DND-41 (cell line): ENCODE measurements at places on chromosomes 11 and 22.

GRCh38 chr11:107427569-107428180 is 29.9 kb downstream of the CWF19L2 start:
- DNase-seq = no peak

DNA sequence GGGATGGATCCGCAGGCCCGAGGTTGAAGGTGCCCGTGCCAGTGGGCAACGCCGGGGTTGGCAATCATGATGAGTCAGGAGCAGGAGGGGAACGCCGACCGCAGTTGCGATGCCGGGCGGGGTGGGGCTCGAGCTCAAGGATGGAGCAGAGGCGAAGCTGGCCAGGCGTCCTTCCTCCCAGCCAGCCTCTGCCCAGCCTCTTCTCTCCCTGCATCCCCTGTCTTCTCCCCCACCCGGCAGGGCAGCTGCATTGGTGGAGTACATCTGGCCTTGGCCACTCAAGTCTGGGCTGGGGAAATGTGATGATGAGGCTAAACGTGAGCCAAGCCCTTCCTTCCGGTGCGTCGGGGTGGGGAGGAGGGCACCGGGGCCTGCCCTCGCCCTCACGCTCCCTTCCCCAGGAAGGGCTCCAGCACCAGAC is 3.9 kb downstream of the IFITM10 start:
- DNase-seq = no peak

- no peak for DNase-seq
Observed at GRCh38 chr22:18088825-18089568, 11.2 kb downstream of the PEX26 start.

DNA sequence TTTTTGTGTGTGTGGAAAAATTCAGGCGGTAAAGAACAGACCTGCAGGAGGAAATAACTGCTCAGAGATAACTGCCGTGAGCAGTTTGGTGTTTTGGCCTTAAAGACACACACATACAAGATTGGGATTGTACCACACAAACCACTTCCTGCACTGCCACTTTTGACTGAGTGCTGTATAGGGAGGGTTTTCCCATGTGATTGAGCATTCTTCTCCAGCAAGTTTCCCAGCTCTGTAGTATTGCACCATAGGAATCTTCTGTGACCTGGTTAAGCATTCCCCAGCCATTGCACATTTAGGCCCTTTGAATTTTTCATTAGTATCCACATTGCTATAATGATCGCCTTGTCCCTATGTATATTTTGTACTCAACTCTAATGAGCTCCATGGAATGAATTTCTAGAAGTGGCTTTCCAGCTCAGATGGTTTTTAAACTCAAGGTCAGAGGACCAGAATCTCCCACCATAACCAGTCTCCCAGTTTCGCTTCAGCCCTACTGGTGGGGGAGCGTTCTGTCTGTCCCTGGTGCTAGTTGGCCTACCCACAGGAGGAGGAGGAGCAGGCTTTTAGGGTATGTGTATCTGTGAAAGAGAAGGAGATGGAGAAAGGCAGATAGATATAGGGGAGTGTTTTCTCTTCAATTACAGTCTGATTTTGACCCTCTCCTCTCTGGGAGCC is 9.3 kb downstream of the CD82 start:
- DNase-seq = peak; percentile 78

- DNase-seq = no peak
Observed at GRCh38 chr22:29700206-29700899, 19.4 kb upstream of the CABP7 start.

- DNase-seq = no peak
Observed at GRCh38 chr22:50516068-50516467, 8.0 kb downstream of the NCAPH2 start.

GRCh38 chr11:134409552-134410429 is 2.3 kb downstream of the B3GAT1 start:
- no peak for DNase-seq

- no peak for DNase-seq
Observed at GRCh38 chr11:117693344-117693743, 103.7 kb downstream of the DSCAML1 start.

- DNase-seq = no peak
Observed at GRCh38 chr11:31817054-31817620, 6.0 kb upstream of the PAX6 start.

DNA sequence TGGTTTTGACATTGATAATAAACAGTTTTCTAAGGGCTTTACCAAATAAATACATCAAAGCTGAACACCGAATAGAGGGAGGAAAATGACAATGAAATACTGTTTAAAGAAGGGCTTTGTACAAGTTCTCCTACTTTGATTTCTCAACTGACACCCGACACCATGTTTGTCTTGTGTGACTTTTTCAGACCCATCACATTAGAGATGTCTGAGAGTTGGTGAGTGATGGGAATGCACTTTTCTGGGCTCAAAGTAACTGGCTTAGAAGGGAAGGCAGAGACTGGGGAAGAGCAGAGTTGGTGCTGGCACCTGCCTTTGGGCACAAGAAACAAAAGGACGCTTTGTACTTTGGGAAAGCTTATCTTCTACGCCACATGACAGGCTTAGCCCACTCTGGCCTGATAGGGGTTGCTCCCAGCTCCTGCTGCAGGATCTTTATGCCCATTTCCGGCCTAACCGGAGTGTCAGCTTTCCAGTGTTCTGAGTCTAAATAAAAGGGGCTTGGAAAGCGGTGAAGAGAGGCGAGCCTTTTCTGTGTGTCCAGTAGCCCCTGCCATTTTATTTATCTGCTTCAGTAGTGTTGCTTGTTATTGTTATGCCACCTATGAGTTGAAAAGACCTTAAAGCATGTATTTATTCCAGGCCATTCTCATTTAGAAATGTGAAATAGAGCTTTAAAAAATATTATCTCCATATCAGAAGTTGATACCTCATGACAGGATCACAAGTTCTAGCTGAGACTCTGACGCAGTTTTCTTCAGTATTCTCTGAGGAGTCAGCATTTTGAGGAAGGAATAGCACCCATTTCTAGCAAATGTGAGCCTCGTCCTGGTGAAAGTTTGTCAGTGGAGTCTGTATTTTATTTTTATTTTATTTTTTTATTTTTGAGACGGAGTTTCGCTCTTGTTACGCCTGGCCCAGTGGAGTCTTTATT is 24.2 kb downstream of the KREMEN1 start:
- DNase-seq = no peak

GRCh38 chr11:94185416-94186084 is 56.9 kb downstream of the PANX1 start:
- DNase-seq = no peak

DNA sequence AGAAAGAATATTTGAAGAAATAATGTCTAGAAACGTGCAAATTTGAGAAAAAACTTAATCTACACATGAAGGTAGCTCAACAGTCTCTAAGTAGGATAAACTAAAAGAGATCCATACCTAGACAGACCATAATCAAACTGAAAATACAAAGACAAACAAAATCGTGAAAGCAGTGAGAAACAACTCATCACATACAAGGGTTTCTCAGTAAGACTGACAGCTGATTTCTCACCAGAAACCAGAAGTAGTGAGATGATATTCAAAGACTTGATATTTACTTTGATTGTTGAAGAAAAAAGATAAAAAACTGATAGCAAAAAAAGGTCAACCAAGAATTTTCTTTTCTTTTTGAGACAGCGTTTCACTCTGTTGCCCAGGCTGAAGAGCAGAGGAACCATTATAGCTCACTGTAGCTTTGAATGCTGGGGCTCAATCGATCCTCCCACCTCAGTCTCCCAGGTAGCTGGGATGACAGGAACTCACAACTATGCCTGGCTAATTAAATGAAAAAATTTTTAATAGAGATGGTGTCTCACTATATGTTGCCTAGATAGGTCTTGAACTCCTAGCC is 17.4 kb downstream of the NPAT start:
- DNase-seq = no peak

DNA sequence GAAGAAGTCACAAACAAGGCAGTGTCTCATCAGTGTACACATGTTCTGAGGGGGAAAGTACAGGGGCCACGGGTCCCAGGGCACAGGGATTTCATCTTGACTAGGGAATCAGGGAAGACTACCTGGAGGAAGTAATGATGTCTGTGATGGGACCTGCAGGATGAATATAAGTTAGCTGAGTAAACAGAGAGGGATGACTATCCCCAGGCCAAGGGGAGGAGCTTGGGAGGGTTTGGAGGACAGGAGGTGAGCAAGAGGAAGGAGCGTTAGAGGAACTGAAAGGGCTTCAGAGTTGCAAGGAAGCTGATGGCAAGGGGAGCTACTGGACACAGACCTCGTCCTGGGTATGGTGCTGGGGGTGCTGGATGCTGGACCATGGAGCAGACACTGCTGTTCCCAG is 56.4 kb downstream of the TRAF6 start:
- no peak for DNase-seq

DNA sequence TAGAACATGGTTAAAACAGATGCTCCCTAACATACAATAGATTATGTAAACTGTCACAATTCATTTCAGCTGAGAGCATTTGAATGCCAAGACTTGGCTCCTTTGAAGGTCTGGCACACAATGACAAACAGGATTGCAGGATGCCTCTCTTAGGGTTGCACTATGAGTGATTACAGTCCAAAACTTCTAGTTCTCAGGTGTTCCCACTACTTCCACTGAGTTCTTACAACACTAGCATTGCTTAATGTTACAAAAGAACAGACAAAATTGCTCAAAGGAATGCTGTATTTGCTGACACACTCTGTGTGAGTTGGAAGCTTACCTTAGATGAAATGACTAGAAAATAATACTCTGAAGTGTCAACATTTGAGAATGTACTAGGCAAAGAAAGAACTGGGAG is 2413.8 kb upstream of the RAG2 start:
- no peak for DNase-seq

GRCh38 chr11:126888115-126888712 is 112.4 kb downstream of the KIRREL3 start:
- DNase-seq = peak; percentile 24

- DNase-seq = no peak
Observed at GRCh38 chr11:79461666-79462645, 21.1 kb upstream of the TENM4 start.

DNA sequence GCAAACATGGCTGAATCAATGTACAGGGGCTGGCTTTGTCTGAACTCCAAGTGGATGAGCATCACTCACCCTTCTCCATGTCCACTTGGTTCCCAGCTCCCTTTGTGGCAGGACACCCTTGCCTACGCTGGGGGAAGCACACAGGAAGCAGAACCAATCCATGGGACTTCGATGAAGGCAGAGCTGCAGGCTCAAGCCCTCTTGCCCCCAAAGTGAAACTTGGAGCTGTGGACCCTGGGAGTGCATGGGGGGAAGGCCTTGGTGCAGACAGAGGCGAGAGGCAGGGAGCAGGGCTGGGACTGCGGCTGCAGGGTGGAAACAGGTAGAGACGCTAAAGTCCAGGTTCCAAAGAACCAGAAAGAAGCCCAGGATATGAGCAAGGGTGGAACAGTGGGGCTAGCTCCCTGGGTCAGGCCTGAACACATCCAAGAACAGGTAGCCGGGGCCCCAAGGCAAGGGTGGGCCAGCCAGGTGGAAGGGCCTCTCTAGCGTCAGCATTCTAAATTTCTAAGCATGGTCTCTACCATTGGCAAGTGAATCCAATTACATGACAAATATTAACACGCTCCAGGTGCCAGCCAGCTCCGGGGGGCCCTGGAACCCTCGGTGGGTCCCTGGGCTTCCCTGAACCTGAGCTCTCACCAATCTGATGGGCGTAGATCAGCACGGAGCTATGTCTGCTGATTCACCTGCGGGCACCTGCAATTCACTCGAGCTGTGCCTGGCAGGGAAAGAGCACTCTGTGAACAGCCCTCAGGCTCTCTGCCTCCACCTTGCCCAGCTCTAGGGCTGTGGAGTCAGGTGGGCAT is 532.8 kb downstream of the BRD1 start:
- no peak for DNase-seq

DNA sequence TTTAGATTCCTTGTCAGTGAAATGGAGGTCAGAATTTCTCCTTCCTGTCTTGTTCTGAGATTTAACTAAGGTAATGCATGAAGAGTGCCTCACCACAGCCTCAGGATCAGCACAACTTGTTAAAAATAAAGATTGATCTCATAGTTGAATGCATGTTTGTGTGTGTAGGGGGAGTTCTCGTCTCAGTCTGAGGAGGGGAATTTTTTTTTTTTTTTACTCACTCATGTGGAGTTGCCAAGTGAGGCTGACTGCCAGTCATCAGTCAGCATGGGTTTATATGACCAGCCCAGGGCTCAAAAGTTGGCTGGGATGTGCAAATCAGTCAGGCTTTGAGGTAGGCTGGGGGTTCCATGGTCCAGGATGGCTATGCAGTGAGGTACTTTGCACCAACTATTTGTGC is 113.2 kb downstream of the FANCF start:
- no peak for DNase-seq

DNA sequence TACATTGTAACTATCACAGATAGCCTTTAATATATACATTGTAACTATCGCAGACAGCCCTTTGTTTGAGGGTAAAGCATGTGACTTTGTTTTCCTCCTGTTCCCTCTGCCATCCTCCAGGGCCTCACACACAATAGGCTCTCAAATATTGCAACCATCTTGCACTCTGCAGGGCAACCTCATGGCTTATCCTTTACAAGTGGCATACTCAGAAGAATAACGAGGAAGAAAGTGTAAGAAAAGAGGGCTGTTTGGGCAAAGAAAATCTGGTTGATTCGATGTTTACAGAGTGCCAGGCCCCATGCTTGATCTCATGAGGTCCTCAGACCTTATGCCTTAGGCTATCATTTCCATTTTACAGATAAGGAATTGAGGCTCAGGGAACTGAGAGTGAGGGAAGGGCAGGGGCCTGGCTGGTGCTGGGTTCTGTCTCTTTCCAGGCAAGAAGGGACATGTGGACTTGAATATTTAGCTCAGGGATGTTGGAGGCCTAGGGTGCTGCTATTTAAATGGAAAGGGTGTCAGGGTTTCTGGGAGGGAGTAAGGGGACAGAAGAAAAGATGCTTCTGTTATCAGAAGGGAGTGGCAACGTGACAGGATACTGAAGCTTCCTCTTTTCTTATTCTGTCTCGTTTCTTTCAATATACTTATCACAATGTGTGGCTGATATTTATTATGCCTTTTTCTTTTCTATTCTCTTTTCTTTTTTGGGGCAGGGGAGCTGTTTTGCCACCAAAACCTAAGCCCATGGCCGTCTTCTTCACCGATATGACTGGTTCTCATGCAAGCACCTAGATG is 1.1 kb upstream of the SAMM50 start:
- no peak for DNase-seq

GRCh38 chr22:50544746-50545253 is 899 bp upstream of the KLHDC7B start:
- peak; percentile 37 for DNase-seq

GRCh38 chr11:75394085-75394840 is 5.1 kb upstream of the RPS3 start:
- no peak for DNase-seq

DNA sequence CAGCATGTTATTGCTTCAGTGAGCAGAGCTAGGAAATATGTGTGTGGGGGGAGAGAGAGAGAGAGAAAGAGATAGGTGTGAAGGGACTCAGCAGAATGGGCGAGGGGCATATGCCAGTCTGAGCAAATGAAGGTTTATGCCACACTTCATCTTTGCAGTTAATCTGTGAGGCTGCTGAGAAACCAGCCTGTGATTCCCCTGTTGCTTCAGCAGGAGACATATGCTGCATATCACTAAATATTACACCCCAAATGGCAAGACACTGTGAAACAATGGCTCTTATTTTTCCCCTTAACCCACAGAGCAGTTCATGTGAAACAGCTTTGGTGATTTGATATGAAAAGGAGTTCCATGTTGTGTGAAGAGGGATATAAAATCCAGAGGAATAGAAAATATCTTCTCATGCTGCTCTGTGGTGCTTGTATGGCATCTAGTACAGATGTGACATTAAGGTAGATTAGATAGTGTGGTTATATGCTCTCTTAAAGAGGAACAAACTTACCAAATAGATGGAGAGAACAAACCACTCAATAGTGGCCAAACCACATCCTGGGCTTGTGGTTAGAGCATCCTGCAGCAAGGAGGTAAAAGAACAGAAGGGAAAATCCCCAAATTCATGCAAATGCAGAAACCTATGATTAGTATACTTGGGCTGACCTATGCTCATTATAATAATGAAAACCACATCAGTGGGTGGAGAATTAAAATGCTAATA is 864.2 kb downstream of the FAM181B start:
- peak; percentile 84 for DNase-seq
